ENCODE measurements at places on chromosomes 6 and 20. TPM values are rescaled to one million over a fixed set of nuclear protein-coding genes. Genes with fewer than 3 reads are reported as not detected.

NCOA3 gene
- 57.4 TPM for total RNA-seq

GUCA1A gene
- not detected for total RNA-seq

C6orf58 gene
- total RNA-seq, result not detected

RIMS4 gene
- not detected for total RNA-seq

BMP6 gene
- total RNA-seq, result 4.6 TPM

LPA gene
- not detected for total RNA-seq

SMLR1 gene
- not detected for total RNA-seq

ADA gene
- total RNA-seq, result 6.9 TPM
